ENCODE measurements at places on chromosomes 1 and 21.

GRCh38 chr1:55081905-55082296 is 42.6 kb downstream of the PCSK9 start:
- no peak for DNase-seq

DNA sequence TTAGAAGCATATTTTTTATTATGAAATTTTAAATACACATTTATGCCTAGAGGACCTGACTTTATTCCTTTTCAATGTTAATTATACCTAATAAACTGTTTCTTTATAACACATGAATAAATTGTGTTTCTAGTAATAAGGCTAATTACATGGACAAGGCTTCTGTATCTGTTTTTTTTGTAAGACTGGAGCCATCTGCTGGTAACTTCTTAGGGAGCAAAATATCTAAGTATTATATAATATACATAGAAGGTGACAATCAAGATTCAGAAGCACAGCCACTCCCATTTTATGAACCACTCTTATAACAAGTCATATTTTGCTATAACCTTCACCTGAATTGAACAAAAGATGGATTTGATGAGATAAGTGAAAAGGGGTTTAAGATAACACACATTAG is 84.2 kb downstream of the LBR start:
- DNase-seq, result no peak

DNA sequence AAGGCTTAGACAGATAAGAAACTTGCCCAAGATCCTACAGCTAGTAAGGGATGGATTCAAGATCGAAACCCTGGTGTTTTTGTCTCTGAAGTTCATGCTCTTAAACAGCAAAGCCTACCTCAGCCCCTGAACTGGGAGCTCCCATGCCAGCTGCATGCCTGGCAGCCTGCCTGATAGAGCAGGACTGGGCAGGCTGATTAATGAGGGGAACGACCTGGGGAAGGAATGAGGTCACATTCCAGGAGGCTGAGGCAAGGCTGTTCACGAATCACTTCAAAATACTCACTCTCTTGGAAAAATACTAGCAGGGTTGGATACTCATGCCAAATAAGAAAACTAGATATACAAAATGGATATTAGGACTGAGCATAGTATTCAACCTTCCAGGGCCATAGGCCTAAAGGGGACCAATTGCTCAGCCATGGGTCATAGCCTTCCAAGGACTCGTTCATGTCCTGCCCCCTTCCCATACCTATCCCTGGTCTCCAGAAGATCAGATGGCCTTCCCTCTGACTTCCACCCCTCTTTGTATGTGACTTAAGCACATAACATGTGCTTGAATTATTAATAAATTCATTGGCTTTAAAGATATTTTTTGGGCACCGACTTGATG is 15.6 kb upstream of the TACSTD2 start:
- no peak for DNase-seq

DNA sequence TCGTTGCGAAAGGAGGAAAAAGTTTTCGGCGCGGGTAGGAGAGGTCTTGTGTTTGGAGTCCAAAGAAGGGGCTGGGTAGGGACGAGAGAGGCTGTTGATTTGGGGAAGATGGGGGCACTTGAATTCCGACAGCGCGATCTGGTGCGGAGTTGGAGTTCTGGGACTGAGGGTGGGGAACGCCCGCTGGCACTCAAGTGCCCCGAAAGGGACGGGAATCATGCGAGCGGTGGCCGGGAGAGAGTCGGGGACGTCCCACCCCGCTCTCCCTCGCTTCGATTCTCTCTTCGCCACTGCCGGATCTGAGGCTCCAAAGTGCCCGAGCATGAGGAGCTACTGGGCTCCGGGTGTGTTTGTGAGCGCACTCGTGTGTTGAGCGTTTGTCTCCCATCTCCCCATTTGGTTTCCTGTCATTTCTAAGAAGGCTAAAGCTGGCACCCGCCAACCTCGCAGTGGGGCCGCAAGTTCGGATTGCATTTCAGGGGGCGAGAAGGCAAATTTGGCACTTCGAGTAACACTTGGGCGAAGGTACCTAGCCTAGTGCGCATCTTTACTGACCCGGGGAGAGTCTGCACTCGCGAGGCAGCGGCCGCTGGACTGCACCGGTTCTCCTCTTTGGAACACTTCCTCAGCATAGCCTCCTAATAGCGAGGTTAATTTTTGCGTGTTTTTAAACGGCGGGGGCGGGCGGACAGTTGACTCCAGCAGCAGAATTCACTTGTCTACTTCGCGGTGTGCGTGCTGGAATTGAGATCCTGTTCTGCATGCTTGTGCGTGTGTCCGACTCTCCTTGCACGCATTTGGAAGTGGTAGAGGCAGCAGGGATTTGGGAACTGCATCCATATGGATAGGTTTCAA is 1.2 kb downstream of the CHRM3 start:
- DNase-seq, result no peak

DNA sequence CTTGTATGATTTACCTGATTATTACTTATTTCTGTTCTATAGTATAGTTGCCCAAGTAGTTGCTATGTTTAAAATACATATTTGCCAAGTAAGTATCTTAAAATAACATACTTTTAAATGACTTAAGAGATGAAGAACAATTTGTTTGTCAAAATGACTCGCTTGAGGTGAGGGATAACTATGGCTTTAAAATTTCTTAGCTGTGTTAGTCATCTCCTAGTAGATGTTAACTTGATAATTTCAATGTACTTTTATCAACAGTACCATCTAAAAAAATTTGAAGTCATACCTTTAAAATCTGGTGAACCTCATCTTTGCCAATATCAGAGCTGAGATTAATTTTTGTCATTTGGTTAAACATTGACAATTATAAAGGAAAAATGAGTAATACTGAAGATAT is 37.7 kb downstream of the ODR4 start:
- no peak for DNase-seq

DNA sequence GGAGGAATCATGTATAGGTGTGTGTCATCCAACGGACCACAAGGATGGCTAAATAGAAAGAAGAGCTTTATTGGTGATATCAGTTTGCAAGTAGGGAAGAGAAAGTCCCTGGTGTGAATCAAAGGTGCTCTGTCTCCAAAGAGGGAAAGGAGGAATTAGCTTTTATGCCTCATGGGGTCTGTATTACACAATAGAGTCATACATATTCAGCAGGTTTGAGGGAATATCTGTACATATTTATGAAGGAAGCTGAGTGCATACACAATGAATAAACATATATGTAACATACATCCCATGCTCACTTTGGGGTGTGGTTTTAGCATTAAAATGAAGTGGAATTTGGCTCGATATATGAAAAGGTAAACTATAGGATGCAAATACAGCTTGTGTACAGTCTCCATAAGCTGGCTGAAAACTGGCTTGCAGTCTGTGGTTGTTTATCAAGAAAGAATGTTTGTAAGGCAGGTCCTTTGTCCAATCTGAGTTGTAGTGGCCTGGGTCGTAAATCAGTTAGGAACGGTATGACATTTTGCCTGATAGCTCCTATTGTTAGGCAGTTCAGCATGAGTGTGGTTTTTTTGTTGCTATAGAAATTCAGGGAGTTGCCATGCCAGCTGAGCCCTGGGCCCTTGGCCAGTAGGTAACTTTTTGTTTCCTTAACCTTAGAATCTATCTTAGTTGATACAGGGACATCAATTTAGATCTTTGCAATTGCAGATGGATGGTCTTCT is 198.0 kb upstream of the ZP4 start:
- DNase-seq, result no peak

DNA sequence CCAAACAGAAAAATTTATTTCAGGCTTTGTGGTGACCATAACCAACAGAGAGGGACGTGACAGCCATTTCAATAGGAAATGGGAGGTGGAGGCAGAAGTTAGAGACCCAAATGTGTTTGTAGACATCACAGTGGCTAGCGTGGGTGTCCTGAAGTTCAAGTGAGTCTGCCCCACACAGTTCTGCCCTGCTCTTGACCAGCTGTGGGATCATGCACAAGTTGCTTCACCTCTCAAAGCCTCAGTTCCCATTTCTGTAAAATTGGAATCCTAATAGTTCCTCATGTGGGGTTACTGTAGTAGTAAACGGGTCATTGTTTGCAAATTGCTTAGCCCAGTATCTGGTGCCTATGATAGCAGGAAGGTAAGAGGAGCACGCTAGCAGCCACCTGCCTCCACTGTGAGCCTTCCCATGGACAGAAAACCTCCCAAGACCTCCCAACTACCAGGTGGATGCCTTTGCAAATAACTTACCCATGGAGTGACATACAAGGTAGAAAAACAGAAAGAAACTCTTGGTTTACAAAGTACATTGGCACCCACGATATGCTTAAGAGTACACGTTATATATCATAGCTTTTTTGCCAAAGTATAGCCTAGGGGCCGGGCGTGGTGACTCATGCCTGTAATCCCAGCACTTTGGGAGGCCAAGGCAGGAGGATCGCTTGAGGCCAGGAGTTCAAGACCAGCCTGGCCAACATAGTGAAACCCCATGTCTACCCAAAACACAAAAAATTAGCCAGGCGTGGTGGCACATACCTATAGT is 29.1 kb downstream of the FHAD1 start:
- no peak for DNase-seq

- DNase-seq, result no peak
Measured at GRCh38 chr1:7426780-7427604, 344.1 kb upstream of the VAMP3 start.

DNA sequence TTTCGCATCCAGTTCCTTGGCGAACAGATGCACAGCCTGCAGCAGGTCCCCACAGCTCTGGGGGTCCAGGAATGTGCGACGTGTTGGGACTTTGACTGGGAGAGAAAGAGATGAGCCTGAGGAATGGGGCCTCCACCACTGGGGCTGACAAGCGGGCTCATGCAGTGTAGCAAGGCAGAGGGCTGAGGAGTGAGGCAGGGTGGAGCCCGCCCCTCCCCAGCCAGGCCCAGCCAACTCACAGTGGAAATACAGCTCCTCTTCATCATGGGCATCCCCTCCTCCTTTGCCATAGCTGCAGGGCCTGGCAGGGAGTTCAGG is 30.7 kb downstream of the CDCA8 start:
- no peak for DNase-seq

DNA sequence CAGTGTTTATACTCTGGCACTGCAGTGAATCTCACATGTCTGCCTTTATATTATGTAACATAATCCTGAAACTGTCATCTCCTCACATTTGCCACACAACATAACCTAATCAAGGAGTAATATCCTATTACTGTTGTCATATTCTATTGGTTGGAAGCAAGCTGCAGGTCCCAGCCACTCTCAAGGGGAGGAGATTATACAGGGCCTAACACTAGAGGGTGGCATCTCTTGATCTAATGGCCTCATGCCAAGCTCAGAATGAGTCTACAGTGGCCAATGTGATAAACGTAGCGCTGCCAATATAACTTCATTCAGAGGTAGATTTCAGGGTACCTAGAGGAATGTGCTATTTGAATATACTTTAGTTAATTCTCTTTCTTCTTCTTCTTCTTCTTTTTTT is 166.8 kb downstream of the BACH1 start:
- DNase-seq, result no peak

DNA sequence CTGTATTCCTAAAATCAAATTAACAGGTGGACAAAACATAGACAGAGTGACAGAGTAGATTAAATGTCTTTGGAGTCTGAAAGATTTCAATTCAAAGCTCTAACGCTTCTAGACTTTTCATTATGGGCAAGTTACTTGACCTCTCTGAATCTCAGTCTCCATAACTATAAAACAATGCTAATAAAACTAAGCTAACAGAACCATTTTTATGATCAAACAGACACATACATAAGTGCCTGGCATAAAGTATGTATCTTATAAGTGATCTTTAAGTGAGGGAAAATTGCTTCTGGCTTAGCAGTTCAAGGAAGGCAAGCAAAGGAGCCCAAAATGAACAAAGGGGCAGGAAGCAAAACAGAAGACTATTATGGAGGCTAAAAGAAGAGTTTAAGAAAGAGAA is 216.8 kb upstream of the TNR start:
- DNase-seq, result no peak

GRCh38 chr1:178645808-178646200 is 79.2 kb upstream of the RALGPS2 start:
- no peak for DNase-seq

DNA sequence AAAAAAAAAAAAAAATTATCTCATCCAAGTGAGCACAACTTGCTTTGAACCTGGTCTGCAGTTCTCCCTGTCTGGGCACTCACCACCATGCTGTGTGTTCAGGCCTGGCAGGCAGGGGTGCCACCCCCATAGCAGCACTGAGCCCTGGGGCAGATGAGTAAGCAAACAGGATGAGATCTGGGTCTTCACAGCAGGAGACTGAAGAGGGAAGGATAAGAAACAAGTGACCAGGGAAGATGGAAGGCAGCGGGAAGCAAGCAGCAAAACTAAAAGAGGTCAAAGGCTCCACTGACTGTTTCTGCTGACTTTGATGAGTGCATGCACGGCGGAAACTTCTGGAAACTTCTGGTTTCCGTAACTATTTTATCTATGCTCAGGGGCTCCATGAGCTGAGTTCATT is 133.5 kb upstream of the SOD1 start:
- DNase-seq, result no peak

DNA sequence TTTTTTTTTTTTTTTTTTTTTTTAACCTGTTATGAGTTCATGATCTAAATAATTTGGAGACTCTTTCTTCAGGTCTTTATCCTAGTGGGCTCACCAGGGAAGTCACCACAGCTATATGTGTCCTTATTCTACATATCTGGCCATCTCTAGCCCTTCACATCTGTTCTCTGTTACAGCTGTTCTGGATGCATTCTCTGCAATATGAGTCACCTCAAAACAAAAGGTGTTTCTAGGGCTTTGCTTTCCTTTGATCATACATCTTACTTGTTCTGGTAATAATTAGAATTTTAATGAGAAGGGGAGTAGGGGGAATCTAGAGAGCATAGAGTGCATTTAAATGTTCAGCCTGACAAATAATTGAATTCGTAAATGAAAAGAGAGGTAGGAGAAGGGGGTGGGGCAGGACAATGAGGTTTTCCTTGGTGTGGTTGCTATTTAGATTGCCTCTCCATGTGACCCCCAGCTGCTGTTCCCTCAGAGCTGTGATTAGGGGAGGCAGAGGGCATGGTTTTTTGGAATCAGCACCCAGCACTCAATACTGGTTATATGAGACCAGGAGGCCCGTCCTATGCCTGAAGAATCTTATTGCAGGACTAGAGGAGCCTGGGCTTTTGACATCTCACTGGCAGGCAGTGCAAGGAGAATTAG is 8.0 kb downstream of the SYT6 start:
- no peak for DNase-seq

All from GM10248 (cell line).